ENCODE measurements at places on chromosomes 7 and 10.

GRCh38 chr10:22217842-22218241 lies at the start of gene EBLN1:
Gene EBLN1 (minus strand): TSS chr10:22218015. CDS start chr10:22209983, 8,032 bp downstream.
- DNase-seq, result no peak

DNA sequence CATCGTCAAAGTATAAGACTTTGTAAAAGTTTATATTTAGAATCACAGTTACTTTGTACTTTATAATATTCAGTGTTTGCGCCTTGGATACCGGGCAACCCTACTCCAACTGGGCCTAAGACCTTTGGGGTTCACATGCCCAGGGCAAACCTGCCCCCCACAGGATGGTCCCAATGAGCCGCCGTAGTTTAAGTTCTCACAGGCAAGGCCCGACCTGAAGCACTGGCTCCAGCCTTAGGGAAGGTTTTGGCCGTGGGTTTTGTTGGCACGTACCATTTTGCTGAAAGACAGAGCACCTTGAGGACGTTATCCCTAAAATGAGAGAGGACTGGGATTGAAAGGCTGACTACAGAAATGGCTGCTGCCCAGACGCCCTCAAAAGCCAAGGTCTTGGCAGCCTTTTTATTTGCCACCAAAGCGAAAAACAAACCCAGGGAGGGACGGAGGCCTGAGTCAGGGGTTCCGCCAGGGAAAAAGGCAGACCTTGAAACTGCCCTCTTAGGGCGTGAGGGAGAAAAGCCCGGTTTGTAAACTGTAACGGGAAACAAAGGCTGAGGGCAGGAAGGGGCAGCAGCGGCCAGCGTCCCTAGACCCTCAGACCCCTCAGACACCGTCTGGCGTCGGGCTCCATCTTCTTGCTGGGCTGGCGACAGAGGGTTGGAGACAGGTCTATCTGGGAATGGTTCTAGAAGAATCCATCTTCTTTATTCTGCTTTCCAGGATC lies at the start of gene CCDC172:
CCDC172 (plus strand) TSS at position 222 of the 724 bp plus-strand sequence. CDS start 564 bp downstream, outside the sequence.
- no peak for DNase-seq

GRCh38 chr10:54745436-54745835 lies 55.6 kb downstream of the PCDH15 start:
- DNase-seq, result no peak

- no peak for DNase-seq
Measured at GRCh38 chr10:103740611-103741010, 114.8 kb downstream of the SH3PXD2A start.

GRCh38 chr10:133069033-133069525 lies 18.6 kb upstream of the ADGRA1 start:
- DNase-seq, result no peak

- no peak for DNase-seq
Measured at GRCh38 chr7:157409753-157410727, 73.2 kb downstream of the DNAJB6 start.

DNA sequence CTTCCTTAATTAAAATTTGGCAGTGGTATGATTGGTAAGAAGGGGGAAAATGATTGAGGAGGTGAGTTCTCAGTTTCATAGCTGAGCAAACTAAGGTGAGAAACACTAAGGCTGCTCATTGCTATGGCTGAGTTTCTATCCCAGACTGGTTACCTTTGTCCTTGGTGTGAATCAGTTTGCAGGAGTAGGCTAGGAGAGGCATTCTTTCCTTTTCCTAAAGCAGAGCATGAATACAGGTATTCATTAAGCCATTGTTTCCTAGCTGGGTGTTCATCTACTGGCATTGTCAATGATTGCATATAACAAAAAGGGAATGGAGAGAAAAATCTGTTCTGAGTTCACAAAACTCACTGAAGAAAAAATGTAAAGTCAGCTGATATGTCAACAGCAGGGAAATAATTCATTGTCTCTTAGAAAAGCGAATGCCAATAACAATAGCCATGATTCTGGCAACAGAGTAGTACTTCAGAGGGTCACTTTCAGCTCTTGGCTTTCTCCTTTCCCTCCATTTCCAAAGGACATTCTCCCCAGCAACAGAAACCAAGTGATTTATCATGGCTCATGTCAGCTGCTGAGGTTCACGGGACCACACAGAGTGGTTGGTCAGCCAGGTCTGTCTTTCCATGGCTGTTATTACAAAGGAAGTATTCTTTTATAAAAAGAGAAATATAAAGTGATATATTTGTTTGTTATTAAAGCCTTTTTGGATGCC lies 234.0 kb downstream of the BICC1 start:
- DNase-seq, result no peak

DNA sequence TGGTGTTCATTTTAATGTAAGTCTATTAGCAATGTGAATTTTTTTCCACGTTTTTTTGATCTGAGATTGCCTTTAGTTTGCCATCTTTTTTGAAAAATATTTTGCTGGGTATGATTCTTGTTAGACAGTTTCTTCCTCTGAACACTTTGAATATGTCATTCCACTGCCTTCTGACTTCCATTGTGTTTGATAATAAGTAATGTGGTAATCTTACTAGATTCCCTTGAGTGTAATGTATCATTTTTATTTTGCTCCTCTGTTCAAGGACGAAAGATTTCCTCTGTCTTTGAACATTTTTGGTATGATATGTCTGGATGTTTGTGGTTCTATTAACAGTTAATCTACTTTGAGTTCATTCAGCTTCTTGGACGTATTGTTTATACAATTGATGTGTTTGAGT lies 371.4 kb downstream of the SUGCT start:
- DNase-seq, result no peak

DNA sequence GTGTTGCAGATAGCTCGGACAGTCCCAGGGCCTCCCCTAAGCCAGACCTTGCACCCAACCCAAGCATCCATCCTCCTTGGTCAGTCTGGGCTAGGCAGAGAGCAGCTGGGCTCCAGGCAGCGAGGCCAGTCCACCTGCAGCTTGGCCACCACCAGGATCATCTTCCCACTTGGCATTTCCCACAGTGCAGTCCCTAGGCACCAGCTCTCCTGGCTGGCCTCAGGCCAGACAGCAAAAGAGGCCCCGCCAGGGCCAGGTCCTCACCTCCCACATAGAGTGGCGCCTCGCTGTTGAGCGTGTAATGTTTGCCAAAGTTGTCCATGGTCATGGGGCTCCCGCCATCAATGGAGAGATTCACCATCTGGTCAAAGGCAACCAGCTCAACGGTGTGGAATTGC lies 171.7 kb downstream of the LCOR start:
- no peak for DNase-seq

- DNase-seq, result no peak
Measured at GRCh38 chr10:20614911-20615310, 282.2 kb downstream of the NEBL start.

DNA sequence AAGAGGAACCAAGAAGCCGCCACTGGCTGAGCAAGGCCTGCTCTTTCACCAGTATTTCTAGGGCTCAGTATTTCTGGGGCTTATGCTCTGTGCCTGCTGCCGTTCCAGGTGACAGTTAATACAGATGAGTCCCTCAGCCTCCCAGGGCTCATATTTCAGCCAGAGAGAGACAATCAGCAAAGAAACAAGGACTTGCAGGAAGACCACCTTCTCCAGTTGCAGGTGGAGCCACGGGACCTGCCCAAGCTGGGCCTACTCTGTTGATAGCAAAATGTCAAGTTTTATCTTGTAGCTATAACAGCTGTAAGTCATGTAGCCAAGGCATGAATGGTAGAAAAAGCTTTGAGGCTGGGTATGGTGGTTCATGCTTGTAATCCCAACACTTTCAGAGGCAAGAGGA lies 42.7 kb downstream of the NPTX2 start:
- DNase-seq, result no peak

DNA sequence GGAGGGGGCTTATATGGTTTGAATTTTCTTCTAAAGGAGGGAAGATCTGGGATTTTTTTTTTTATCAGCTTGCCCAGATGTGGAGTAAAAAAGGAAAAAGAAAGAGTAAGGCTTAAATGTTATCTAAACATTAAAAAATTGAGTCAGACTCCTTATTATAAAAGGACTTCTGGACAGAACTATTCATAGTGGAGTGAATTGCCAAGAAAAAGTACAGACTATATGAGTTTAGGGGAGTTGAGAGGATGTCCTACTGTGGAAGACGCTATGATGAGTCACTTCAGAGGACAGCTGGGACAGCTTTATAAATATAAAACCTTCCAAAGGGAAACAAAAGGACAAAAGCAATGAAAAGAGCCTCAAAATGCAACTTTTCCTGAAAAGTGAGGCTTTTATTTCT lies 73.0 kb downstream of the TFPI2 start:
- DNase-seq, result no peak

All from iris pigment epithelial cell (primary cell).